ENCODE measurements at places on chromosomes 5 and 9.

DNA sequence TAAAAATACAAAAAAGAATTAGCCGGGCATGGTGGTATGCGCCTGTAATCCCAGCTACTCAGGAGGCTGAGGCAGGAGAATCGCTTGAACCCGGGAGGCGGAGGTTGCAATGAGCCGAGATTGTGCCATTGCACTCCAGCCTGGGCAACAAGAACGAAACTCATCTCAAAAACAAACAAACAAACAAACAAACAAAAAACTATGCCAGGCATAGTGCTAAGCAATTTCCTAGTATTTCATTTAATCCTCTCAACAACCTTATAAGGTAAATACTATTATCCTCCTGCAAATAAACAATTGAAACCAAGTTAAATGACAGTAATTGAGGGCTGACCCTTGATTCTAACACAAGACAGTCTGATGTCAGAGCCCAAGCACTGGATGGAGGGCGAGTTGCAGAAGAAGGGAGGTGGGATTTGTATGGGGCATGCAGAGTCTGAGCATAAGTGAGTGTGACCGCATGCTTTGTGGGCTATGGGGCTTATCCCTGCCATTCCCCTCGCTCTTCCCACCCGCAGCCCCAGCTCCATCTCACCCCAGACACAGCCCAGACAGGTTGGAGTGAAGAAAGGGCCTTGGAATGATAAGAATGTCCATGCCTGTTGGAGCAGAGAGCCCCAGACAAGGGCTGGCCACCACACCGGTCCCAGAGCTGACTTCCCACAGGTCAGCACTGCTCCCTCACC is 24.3 kb upstream of the RPS14 start:
- no peak for DNase-seq

- DNase-seq = no peak
Observed at GRCh38 chr5:68088302-68088701, 127.3 kb upstream of the PIK3R1 start.

DNA sequence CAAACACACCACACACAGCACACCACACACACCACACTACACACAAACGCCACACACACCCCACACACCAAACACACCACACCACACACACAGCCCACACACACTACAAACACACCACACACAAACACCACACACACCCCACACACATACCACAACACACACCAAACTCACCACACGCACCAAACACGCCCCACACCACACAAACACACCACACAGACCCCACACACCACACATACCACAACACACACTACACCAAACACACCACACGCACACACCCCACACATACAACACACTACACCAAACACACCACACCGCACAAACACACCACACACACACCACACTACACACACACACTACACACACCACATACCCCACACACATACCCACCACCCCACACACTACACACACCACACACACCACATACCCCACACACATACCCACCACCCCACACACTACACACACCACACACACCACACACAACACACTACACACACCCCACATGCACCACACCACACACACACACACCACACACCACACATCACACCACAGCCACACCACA is 151.2 kb downstream of the ERCC6L2 start:
- no peak for DNase-seq

GRCh38 chr9:136564379-136564988 is 18.6 kb upstream of the NOTCH1 start:
- DNase-seq = no peak

DNA sequence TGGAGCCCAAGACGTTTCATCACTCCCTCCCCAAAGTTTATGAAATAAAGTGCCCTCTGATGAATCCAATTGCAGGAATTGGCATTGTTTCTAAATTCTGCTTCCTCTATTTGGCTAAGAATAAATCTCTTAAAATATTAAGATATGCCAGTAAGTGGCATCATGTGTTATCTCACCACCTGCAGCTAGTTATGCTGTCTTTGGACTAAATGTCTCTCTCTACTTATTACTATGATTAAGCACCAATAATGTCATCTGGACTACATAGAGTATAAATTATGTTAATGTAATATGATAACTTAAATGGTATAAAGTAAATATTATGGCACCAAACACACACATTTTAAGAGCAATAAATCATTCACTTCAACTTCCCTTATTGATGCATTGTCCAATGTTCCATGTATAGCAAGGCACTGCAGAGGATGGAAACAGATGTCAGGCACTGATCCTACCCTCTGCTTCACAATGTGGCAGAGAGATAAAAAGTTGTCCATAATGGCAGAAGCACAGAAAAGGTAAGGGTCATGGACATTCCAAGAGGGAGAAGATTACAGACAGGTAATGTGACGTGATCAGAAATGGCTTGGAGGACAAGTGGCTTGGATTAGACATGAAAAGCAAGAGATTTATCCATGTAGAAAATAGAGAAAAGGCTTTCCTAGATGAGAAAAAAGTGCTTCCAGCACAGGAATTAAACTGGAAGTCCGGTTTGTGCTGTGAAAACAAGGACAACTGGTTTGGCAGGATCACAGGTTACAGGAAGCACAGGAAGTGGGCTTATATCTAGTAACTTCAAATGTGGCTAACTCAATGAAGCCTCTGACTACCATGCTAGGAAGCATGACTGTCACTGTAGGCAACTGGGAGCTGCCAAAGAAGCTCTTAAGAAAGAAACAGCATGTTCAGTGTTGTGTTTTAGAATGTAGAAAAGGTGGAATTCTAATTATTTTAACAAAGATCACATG is 26.7 kb downstream of the MARCHF11 start:
- DNase-seq = no peak

- DNase-seq = no peak
Observed at GRCh38 chr9:16319646-16320045, 550.8 kb downstream of the BNC2 start.

DNA sequence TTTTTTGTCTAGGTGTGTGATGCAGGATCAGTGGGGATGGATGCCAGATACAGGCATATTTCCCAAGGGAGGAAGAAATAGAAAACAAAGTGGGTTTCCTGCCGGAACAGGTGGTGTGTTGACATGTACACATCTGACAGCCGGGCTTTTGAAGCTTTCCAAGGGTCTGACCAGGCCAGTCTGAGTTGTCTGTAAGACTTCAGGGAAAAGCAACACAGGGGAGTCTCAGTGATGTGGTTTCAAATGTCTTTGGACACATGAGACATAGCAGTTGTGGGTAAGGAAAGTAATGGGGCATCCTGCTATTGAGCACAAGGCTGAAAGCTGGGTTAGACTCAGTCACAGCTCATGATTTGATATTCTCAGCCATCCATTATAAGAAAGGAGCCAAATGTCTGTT is 274.9 kb downstream of the PIK3R1 start:
- DNase-seq = no peak

- DNase-seq = no peak
Observed at GRCh38 chr9:31715250-31715649, 669.2 kb upstream of the ACO1 start.

- no peak for DNase-seq
Observed at GRCh38 chr5:40160435-40160834, 519.3 kb upstream of the PTGER4 start.

DNA sequence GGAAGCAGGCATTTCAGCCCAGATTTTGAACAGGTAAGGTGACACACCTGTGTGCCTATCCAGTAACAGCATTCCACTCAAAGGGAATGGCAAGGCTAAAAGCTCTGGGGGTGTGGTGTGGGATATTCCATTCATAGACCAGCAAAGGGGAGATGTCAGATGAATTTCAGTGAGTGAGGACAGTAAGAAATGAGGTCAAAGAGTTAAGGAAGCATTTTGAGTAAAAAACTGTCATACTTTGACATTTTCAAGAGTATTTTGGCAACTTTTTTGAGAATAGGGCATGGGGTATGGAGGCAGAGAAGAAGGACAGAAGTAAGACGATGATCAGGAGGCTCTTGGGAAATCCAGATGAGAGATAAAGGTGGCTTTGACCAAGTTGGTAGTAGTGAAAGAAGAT is 2.2 kb upstream of the ELOVL7 start:
- no peak for DNase-seq

- no peak for DNase-seq
Observed at GRCh38 chr5:178319541-178320041, 87.0 kb upstream of the PHYKPL start.

DNA sequence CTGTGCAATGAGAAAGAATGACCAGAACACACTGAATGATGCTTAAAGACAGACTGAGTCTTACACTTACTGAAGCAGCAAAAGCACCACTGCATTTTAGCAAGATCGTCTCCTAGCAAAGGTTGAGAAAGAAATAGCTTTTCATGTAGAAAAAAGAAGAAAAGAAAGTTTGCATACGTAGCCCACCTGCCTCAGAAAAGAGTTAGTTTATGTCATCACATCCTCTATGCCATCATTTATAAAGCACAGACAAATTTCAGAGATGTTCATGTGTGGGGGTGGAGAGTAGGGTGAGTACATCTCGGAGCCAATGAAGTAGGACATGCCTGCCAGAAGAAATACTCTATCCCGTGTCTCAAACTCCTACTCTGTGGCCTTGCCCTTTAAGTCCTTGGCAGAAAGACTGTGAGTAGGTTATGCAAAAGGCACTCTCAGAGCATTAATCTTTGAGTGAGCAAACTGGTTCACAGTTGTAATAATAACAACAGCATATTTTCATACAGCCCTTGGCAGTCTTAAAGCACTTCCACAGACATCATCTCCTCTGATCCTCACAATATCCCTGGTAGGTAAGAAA is 22.4 kb downstream of the NRG2 start:
- DNase-seq = no peak

GRCh38 chr5:61298580-61298979 is 33.5 kb upstream of the ZSWIM6 start:
- DNase-seq = no peak

- no peak for DNase-seq
Observed at GRCh38 chr9:129399634-129399990, 221.3 kb downstream of the C9orf50 start.

DNA sequence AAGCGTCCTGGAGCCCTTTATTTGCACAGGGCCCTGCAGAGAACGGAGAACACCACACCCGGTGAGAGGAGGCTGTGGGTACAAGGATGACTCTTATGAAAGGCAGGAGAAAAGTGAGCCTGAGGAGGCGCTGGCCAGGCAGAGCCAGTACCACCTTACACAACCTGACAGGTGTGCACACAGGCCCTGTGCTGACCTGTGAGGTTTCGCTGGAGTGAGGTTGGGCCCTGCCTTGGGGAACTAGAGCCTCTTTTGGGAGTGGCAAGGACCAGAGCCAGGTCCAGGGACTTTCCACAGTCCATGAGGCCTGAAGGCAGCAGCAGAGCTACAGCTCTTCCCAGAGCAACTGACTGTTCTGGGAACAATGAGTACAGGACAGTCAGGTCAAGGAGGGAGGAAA is 3.1 kb downstream of the SRD5A1 start:
- no peak for DNase-seq

GRCh38 chr9:99340281-99340680 is 118.2 kb downstream of the SEC61B start:
- DNase-seq = no peak

GRCh38 chr5:143014017-143014651 is 244.0 kb downstream of the ARHGAP26 start:
- no peak for DNase-seq

DNA sequence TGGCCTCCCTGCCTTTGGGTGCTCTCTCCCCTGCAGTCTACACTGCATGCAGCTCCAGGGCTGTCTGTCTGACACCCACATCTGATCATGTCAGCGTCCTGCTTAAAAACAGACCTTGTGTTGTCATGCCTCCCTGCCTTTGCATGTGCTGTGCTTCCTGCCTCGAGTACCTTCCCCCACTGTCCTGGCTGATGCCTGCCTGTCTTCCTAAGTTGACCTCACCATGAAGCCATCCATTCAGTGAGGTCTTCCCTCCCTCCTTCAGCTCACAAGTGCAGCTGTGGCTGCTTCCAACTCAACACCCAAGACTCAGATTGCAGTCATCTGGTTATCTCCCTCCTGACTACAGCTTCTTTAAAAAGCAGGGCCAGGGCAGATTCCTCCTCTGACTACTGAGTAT is 5.5 kb downstream of the ANGPTL2 start:
- DNase-seq = no peak

GRCh38 chr9:83646500-83647239 is 23.7 kb downstream of the IDNK start:
- no peak for DNase-seq

DNA sequence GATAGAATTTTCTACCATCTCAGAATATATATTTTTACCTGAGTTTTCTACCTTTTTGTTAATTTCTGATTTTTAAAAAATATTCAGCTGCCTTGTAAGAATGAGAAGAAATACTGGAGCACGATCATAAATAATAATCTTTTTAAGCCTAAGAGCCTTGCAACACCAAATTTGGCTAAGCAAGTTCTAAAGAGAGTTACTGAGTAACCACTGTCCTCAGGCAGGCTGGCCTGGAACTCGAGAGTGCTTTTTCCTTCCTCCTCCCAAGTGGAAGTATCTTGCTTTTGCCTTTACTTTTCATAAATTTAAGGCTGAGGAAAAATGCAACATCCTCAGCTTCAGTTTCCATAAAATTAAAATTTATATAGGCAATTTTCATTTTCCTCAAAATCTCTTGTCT is 21.0 kb downstream of the GLRX start:
- DNase-seq = no peak

- no peak for DNase-seq
Observed at GRCh38 chr9:71549023-71549422, 219.3 kb downstream of the CEMIP2 start.

- no peak for DNase-seq
Observed at GRCh38 chr5:115435778-115436712, 108.5 kb downstream of the FEM1C start.

- no peak for DNase-seq
Observed at GRCh38 chr5:7745882-7746610, 104.9 kb downstream of the CFAP90 start.

GRCh38 chr5:125865166-125865815 is 557.9 kb upstream of the GRAMD2B start:
- no peak for DNase-seq

- DNase-seq = no peak
Observed at GRCh38 chr5:171340491-171340890, 31.4 kb downstream of the TLX3 start.

GRCh38 chr9:132752877-132753592 is 82.8 kb downstream of the GTF3C4 start:
- no peak for DNase-seq

- DNase-seq = no peak
Observed at GRCh38 chr5:138953387-138954256, 78.5 kb upstream of the LRRTM2 start.

DNA sequence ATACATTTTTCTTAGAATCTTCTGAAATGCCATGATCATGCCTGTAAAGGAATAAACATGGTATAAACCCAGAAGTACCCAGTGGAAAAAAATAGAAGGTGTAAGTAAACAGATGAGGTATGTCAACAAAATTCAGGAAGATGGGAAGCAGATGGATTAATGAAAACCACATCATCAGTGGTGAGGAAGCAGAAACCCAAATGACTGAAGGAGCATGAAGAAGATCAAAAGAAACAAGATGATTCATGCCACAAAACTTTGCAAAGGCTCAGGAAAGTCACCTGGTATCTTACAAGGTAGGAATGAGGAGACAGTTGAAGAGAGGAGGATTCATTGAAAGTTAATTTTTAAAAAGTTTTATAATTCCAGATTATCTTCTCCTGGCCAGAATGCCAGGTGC is 132.8 kb upstream of the PAPPA start:
- DNase-seq = no peak
